Iris pigment epithelial cell (primary cell): ENCODE measurements at places on chromosomes 2 and 18.

- DNase-seq: no peak
Observed at GRCh38 chr2:144523596-144524117, 3.7 kb upstream of the ZEB2 start.

GRCh38 chr18:2482706-2483475, 88.4 kb downstream of the METTL4 start:
- DNase-seq: peak; percentile 16

GRCh38 chr2:239895669-239896068, 129.5 kb downstream of the NDUFA10 start:
- no peak for DNase-seq

DNA sequence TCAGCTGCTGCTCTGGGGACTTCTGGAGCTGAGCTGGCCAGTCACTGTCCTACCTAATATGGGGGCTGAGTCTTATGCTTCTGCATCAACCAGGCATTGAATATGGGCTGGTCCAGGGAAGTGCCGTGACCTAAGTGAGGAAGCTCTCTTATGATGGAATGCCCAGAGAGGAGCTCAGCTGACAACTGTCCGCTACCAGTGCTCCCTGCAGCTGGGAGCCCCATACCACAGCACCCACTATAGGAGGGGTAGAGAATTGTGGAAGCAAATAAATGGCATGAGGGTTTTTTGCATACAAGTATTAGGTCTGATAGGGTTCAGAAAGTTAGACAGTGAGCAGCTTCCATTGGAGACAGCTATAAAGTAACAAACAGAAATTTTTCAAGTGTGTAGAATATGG, 4.5 kb downstream of the TIMM21 start:
- no peak for DNase-seq

- DNase-seq: peak; percentile 54
Observed at GRCh38 chr2:56287974-56288373, 104.2 kb downstream of the CCDC85A start.

GRCh38 chr2:156476850-156477206, 40.6 kb downstream of the GPD2 start:
- peak; percentile 89 for DNase-seq

DNA sequence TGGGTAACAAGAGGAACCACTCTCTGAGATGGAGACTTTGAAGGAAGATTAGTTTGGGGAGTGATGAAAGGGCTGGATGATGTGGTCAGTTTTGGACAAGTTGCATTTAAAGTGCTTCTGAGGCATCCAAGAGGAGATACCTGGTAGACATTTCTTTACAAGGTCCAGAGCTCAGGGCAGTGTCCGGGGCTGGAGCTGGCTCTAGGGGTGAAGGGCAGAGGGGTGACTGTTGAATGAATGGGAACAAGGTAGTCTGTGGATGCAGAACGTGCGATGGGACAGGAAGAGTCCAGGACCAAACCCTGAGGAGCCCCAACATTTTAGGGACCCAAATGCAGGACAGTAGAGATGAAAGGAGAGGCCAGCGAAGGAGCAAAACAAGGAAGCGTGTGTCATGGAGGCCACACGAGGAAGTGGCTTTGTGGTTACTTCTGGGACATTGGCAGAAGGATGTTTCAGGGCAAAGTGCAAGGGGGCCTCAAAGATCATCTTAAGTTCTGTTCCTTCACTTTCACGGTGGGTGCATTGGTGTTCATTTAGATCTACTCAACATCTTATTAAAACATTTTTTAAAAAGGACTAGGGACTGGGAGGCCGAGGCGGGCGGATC, 13.6 kb upstream of the GPR35 start:
- DNase-seq: no peak

- no peak for DNase-seq
Observed at GRCh38 chr2:55006306-55006705, 43.9 kb downstream of the RTN4 start.

DNA sequence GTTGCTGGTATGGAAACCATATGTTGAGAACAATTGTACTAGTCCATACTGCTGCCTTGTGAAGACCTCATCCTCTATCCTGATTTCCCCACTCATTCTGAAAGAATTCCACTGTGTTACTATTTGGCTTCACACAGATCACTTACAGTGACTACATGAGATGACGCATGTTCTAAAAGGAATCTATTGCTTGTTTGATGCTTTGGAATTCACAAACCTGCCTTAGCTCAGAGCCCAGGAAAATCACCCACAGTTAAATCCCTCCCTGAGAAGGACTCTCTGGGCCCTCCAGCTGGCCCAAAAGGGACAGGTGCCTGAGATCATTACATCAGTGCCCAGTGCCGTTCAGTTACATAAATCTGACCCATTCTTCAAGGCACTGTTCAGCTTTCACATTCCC, 45.3 kb downstream of the KLHL29 start:
- DNase-seq: peak; percentile 86

DNA sequence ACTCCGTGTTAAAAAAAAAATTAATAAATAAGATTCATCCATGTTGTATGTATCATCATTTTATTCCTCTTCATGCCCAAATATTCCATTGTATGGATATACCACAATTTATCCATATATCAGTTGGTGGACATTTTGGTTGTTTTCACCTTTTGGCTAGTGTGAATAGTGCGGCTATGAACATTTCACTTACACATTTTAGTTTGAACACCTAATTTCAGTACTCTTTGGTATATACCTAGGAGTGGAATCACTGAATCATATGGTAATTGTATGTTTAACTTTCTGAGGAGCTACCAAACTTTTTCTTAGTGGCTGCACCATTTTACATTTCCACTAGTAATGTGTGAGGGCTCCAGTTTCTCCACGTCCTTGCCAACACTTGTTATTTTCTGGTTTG, 20.0 kb downstream of the CDCA7 start:
- DNase-seq: no peak

DNA sequence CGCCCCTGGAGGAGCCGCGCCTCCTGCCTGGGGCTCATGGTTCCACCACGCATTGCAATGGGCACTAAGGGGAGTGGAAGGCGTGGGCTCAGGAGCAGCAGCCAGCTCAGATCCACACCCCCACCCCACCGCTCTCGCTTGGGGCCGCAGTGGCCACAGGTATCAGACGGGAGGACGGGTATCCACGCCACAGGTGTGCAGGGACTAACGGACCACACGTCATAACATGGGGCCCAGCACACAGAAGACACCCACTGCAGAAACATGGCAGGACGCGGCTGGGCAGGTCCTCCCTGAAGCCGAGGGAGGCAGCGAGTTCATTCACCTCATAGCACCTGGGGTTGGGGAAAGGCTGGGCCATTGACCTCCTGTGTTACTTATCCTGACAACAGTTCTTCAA, 13.0 kb downstream of the HDAC4 start:
- no peak for DNase-seq

- no peak for DNase-seq
Observed at GRCh38 chr2:64422466-64422865, 31.5 kb upstream of the LGALSL start.

DNA sequence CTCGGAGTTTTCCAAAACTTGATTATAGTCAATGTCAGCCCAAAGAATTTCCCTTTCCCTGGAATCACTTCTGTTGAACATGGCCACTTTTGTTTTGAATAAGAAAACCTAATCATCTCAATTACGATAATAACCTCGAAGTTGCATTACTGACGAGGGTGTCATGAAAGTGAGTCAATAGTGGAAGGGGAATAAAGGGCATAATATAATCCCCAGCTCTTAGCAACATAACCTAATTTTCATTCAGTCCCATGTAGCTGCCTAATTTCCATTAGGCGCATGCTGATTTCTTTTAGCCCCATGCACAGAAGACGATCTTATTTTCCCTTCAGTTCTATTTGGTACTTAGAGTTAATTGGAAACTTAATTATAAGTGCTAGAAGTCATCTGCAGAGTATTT, 51.1 kb upstream of the RAPH1 start:
- DNase-seq: no peak

- peak; percentile 87 for DNase-seq
Observed at GRCh38 chr2:85802354-85803103, 48.7 kb downstream of the ATOH8 start.

- DNase-seq: no peak
Observed at GRCh38 chr2:55080204-55080738, 30.0 kb upstream of the RTN4 start.

GRCh38 chr18:12030670-12031069, 49.4 kb downstream of the IMPA2 start:
- DNase-seq: no peak

DNA sequence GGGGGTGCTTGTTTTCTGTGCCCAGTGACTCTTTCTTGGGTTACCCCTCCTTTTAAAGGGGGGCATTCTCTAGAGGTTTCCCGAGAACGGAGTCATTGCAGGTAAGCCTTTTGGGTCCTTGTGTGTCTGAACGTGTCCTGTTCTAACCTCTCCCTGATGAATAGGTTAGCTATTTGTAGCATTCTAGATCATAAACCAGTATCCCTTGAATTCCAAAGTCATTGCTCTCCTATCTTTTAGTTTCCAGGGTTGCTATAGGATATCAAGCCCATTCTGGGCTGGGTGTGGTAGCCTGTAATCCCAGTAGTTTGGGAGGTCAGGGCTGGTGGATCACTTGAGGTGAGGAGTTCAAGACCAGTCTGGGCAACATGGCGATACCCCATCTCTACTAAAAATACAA, 65.9 kb upstream of the YWHAQ start:
- no peak for DNase-seq

GRCh38 chr2:212549463-212549862, 10.9 kb upstream of the ERBB4 start:
- DNase-seq: no peak

- DNase-seq: no peak
Observed at GRCh38 chr2:129354631-129355030, 624.8 kb upstream of the RAB6C start.
